ENCODE measurements at places on chromosomes 13 and 19.

GRCh38 chr19:55305491-55305890 is 19.6 kb downstream of the TMEM150B start:
- no peak for DNase-seq

DNA sequence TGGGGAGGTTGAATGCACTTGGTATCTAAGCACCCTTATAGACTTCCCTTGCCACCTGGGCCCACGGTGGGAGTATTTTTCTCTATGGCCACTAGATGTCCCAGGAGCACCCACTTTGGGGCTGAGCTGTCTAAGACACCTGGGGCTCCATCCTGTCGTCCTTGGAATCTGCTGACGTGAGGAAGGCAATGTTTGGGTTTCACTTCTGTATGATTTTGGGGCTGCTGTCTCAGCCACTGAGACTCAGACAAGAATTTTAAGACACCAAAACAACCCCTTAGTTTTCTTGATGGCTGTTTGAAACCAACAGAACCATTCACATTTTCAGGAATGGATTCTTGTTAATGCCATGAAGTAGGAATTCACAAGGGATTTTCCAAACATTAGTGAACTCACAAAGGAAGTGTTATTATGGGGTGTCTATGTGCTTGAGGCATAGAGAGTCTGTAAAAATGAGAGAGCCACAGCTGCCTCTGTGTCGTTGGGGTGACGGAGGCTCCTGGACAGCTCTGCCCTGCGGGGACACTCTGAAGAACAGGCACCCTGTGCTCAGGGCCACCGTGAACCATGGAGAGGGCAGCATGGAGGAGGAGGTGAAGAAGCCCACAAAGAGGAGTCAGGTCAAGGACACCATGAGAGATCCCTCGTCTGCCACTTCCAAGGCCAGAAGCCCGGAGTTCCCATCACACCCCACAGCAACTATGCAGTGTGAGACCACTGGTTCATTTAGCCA is 106.8 kb upstream of the SPATA13 start:
- peak; percentile 21 for DNase-seq

DNA sequence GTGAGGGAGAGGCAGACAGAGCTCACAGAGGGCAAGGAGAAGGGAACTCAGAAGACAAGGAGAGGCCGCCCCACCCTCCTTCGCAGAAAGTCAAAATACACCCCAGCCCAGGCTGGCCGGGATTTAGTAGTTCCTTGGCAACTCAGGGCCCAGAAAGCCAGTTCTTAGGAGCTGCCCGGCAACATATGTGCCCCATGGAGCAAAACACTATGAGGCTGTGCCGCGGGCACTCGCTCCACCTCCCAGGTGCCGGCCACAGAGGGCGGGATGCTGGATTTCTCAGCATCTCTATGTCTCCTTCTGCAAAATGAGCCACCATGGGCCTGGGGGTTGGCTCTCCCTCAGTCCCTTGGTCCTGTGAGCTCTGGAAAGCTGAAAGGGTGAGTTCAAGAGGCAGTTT is 93.8 kb upstream of the CACNA1A start:
- no peak for DNase-seq

DNA sequence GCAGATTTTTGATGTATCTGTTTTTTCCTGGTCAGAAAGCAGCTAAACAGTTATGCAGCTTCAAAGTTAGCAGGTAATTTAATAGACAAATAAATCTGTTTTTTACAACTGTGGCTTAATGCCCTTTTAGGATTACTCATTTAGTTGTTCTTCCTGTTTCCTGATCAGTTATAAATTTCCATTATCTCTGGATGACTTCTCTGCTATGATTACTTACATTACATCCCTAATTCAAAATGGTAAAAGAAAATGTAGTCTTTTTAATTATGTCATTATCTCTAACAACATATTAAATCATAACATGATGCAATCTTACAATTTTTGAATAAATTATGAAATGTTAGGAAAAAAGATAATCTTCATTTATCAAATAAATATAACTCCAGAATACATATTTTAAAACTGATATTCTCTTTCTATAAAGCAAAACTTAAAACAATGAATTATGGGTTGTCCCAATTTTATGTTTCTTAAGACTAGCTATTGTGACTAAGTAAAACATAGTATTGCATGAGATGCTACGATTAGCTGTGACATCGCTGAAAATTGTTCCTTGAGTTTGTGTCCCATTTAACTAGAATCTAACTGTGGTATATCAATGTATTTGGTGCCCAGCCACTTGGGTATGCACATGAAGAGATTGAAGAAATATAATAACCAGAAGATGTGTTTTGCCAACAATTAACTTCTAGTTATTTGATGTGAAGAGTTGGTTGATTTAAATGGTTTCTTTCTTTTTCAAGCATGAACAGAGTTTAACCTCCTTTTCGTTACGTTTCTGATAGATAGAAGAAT is 605.3 kb upstream of the SPRY2 start:
- DNase-seq, result no peak

DNA sequence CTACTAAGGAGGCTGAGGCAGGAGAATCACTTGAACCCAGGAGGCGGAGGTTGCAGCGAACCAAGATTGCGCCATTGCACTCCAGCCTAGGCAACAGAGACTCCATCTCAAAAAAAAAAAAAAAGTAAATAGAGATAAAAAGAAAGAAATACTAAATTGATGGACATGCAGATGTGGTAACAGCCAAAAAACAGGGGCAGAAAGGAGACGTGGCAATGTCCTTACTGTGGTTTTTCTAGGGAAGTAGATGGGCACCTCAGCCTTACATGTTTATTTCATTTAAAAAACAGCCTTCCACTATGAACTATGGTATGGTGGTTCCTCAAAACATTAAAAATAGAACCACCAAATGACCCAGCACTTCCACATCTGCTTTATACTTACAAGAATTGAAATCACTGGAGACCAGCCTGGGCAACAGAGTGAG is 6.5 kb upstream of the EIF3G start:
- DNase-seq, result no peak

- no peak for DNase-seq
Observed at GRCh38 chr19:31591258-31591657, 242.0 kb upstream of the TSHZ3 start.

DNA sequence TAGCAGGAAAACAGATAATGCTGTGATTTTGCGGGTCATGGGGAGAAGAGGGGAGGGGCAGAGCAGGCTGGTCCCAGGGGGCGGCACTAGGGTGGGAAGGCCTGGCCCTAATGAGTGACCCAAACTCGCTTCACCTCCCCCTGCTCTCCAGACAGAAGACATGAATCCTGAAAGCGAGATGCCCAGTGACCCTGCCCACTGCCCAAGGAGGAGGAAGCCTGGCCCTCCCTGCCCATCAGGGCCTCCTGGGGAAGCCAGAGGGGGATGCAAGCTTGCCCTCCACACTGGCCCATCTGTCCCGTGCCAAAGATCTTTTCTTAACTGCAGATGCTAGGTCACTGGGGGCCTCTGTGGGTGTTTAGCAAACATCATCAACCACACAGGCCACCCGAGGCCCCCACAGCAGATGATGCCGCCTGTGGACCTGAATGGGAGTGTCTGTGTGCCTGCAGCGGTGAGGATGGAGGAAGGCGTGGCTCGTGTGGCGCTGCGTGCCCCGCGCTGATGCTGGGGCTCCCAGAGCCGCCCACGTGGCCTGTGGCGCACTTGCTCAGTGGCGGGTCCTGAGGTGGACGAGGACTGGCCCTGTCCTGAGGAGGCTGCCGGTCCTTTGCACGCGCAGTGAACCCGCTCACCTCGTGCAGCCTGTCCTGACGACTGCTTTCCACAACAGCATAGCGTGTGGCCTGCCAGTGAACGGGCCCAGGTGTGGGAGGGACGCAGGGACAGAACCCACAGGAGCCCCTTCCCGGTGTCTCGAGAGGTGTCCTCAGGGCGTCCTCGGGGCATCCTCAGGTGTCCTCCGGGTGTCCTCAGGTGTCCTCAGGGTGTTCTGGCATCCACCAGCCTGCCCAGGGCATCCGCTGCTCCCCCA is 80.5 kb upstream of the MCF2L start:
- no peak for DNase-seq

- no peak for DNase-seq
Observed at GRCh38 chr13:71408416-71408815, 458.6 kb downstream of the DACH1 start.

- DNase-seq, result no peak
Observed at GRCh38 chr13:99963816-99964339, 7.7 kb downstream of the ZIC5 start.

GRCh38 chr13:104296286-104296685 is 1230.1 kb upstream of the SLC10A2 start:
- no peak for DNase-seq

DNA sequence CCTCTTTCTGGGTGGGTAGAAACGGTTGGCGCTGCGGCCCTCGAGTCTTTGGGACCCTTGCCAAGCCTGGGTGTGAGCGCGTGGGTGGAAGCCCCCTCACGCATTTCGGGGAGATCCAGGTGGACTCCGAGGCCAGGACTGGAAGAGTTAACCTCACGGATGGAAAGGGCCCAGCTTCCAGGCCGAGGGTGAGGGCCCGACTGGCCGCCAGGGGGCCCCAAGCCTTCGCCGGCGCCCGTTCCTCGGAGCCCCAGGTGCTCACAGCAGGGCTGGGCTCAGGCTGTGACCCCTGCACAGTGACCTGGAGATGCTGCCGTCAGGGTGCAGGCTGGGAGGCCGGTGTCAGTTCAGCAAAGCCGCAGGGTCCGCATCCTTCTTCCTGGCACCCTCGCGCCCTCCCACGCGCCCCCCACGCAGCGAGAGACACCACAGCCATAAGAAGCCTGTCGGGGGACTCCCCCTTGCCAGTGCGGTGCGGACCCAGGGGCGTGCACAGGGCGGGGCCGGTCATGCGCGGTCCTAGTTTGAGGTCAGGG is 34.2 kb upstream of the TMEM255B start:
- DNase-seq, result no peak

- DNase-seq, result no peak
Observed at GRCh38 chr19:11551603-11552235, 7.3 kb downstream of the ELOF1 start.

- no peak for DNase-seq
Observed at GRCh38 chr13:66842766-66843165, 387.4 kb downstream of the PCDH9 start.

GRCh38 chr19:2426611-2427428 is 566 bp downstream of the TIMM13 start:
- no peak for DNase-seq

- no peak for DNase-seq
Observed at GRCh38 chr13:31894931-31895330, 136.6 kb upstream of the FRY start.

- no peak for DNase-seq
Observed at GRCh38 chr19:33377586-33378475, 4.3 kb downstream of the CEBPG start.

DNA sequence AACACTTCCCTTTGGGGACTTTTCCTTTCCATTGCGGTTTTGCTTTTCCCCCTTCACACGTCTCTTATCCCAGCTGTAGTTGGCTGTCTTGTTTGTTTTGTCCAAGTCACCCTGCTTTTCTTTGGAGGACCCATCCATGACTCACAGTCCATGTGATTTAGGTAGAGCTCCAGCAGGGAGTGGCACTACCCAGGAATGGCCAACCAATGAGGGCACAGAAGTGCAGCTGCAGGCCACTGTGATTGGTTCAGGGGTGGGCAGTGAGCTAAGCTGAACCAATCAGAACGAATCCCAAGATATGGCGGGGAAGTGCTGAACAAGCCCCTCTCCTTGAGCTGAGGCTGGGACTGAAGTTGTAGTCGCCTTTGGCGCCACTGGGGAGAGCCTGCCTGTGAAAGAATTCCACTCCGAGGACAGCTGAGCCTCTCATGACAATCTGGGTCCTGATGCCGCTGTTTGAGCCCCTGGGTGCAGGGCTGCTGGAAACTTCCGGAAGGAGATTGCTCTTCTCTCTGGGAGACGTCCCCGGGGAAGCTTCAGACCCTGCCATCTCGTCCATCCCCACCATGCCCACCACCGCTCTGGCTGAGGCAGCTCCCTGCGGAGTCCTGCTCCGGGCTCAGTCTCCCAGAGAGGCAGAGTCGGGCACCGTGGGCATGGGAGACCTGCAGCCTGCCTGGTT is 62.9 kb upstream of the URI1 start:
- no peak for DNase-seq

DNA sequence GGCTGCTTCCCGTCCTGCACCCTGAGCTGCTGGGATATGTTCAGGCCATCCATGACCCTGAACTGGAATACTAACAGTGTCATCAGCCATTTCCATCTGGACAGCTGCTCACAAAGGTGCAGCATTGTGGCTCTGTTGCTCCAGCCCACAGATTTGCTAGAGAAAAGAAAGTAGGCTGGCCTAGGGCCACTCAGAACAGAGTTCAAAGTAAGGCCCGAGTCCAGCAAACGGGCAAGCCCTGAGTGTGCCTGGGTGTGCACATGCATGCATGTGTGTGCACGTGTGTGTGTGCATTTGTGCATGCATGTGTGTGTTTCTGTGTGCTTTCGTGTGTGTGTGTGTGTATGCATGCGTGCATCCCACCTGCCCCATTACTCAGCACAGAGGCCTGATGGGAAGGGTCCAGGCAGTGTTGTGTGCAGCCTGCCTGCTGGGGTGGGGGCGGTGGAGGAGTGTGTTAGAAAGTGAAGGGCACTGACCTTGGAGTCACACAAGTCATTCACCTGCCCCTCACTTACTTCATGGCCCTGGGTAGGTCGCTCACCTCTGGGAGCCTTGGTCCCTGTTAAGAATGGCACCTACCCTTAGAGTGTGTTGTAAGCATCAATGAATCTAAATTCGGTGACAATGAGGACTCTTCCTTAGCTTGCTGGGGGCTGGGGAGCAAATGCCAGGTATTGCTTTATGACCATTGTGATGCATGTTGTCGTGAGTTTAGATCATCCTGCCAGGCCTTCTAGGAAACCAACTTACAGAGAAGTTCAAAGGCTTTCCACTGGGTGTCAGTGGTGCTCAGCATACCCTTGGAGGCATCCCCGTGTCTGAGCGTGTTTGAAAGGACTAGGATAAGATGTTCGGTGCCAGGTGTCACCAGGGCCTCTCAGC is 53.2 kb downstream of the GPR12 start:
- peak; percentile 9 for DNase-seq

DNA sequence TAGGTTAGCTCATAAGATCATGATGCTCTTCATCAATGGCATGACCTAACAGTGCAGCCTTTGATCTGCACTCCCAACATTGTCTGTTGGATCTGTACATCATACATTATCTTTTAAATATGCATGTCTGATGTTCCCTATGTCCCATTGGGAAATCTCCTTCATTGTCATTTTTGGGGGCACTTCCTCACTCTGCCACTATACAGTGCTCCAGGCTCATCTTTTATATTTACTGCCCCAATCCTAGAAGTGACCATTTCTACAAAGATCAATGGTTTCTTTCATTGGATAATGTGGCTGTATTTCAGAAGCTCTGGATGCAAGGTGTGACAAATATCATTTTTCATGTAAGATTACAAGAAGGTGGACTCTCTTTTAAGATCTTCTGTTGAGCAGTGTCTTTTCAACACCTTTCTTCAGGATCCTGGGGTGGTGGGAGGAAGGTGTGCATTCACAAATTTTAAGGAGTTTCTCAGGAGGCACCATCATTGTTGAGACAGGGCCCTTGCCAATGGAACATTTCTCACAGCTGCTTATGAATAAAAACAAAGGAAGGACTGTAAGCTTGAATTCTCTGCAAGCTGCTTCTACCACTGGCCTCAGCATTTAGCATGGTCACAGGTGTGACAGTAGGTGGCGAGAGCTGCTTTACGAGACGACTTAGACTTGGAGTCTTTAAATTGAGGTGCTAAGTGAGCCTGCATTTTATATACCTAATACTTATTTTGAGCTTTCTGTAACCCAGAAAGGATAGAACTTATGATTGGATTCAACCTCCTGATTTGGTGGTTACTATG is 403.0 kb downstream of the LMO7 start:
- no peak for DNase-seq

All from amniotic stem cell (primary cell).